A673 (cell line): ENCODE measurements at places on chromosomes 3 and 15. TPM values are rescaled to one million over a fixed set of nuclear protein-coding genes. Genes with fewer than 3 reads are reported as not detected.

SEMA3B gene
- total RNA-seq = 0.43 and 2.0 TPM in 2 replicates

KBTBD12 gene
- not detected in 2 replicates for total RNA-seq

DNA sequence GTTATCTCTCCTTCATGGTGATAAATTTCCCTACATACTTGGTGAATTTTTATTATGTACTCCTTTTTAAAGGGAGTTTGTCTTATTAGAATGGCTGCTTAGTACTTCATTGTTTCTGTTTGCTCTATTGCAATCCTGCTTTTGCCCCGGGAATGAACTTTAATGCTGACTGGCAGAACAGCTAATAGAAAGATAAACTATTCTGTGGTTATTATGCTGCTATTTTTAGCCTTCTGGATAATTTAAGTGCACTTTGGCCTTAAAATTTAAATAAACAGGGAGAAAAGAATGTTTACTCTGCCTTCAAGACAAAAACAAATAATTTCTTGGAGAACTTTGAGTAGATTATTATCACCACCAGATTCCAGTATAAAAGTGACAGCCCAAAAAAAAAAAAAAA is 413.8 kb upstream of the CCDC54 start:
- no peak for DNase-seq

- no peak for DNase-seq
Measured at GRCh38 chr15:25882466-25882865, 19.3 kb upstream of the ATP10A start.

GRCh38 chr15:74406992-74407705 is 26.6 kb downstream of the SEMA7A start:
- DNase-seq = peak; percentile 67

DNA sequence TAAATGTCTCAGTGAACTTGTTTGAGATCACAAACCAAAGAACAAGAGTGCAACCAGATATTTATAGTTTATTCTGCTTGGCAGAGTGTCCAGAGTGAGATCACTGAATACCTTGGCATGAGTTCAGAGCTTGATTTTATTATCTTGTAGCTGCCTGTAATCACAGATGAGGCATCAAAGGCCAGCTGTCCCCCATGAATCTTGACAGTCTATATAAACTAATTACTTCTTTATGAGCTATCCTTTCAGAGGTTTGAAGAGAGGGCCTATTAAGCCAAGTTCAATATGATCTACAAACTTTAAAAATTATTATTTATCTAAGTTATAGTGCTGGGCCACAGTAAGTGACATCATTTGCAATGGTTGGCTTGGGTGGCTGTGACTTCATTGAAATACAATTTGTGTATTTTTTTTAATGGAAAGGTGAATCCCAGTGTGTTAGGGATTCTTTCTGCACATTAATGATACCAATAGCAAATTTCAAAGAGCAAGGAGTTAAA is 251.5 kb downstream of the CLSTN2 start:
- peak; percentile 39 for DNase-seq

GRCh38 chr15:92018535-92019239 is 165.2 kb downstream of the SLCO3A1 start:
- no peak for DNase-seq
